ENCODE measurements at places on chromosomes 12 and 14. TPM values are rescaled to one million over a fixed set of nuclear protein-coding genes. Genes with fewer than 3 reads are reported as not detected.

GRCh38 chr14:75094896-75095295 is 25.5 kb downstream of the ZC2HC1C start:
- DNase-seq = no peak

DNA sequence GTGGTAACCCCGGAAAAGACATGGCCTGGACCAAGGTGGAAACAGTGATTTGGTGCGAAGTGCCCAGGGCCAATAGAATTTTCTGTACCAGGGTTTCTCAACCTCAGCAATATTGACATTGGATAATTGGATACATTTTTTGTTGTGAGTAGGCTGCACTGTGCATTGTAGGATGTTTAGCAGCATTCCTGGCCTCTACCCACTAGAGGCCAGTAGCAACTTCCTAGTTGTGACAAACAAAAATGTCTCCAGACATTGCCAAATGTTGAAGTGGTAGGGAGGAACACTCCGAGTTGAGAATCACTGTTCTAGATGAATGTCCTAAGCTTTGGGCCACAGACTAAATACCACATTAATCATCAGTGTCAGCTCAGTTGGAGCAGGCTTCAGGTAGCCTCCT is 6.2 kb upstream of the CGRRF1 start:
- DNase-seq = no peak

- DNase-seq = no peak
Observed at GRCh38 chr12:2687058-2687457, 107.7 kb upstream of the FKBP4 start.

- no peak for DNase-seq
Observed at GRCh38 chr12:131948166-131948712, 1.5 kb upstream of the EP400 start.

DNA sequence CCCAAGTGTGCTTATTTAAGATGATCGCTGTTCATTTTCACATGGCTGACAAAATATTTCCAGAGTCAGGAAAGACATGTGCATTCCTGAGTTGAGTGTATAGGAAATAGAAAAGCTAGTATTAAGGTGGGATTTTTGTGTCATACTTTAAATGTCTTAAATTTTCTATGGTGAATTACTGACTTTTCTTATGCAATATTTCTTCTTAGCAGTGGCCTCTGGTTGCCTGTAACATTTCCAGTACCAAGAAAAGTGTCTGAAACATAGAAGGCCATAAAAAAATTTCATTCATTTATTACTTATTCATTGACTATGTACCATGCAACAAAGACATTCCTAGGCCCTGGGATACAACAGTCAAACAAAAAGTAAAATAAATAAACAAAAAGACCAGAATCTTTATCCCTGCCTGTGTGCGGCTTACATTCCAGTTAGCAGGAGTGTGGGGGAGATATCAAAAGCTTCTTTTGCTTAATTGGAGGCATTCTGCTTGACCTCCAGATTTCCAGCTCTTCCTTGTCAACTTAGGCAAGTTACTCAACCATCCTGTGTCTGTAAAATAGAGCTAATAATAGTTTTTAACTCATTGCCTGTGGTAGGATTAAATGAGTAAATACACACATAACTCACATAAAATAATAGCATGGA is 216.3 kb upstream of the FLRT2 start:
- peak; percentile 27 for DNase-seq

- no peak for DNase-seq
Observed at GRCh38 chr14:68543516-68543915, 249.4 kb downstream of the ZFP36L1 start.

DNA sequence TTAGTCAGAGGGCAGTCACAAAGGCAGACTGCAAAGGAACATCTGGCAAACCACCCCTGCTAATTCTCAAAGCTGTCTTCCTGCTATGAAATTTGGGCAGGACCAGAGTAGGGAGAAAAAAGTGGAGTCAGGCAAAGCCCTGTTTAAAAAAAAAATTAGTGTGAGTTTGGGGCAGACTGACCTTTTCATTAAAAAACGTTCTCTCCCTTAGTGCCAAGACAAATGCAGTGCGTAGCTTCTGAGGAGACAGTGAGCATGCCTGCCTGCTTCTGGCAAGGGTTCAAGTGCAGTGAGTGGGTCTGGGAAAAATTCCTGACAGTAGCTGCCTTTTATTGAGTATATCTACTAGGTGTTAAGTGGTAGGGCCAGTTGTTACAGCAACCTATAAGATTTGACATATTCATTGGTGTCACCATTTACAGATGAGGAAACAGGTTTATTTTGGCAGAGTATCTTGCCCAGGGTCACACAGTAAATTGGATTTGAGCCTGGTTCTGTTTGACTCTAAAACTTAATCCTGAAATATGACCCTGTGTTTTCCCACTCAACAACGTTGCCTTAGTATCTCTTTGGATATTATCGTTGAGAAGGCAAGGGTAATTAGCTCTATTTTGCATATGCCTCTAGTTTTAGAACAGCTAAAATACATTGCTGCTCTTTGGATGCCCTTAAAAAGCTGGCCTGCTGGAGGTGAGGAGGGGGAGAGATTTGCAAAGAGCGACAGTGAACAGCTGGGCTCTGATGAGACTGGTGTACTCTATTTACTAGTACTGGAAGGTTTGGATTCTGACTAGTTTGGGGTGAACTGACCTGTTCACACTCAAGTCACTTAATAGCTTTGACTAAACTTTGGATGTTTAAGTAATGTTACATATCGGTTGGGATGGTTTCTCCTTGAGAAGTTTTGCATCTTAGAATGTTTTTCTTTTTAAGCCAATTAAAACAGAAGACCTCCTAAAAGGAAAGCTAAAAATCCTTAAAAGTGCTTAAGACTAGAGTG is 72.8 kb downstream of the PAPOLA start:
- peak; percentile 52 for DNase-seq

DNA sequence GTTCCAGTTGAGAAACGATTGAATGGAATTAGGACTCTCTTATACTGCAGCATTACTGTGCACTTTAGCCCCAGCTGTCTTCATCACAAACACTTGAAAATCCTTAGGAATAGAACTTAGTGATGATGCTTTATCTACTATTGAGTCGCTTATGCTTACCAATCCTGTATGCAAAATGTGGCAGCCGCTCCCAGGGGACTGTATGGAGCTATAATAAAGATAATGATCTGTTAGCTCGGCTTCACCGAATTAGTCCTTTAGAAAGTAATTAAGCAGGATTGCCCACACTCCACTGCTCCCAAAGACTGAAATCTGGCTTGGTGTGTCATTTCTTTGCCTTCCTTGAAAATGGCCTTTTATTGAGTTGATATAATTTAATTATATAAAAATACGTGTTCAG is 10.6 kb downstream of the EML1 start:
- DNase-seq = no peak

DNA sequence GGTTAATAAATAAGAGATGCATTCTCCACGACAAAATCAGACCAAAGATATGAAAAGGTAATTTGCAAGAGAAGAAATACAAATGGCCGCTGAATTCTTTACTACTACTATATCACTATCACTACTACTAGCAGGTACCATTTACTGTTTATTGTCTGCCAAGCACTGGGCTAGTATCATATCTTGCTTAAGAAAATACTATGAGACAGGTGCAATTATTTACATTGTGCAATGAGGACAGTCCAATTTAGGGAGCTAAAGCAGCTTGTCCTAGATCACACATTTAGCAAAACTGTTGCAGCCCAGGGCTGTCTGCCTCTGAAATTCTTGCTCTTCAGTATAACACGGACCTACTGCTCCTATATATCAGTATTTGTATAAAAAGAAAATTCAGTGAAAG is 52.8 kb downstream of the CRADD start:
- no peak for DNase-seq

DNA sequence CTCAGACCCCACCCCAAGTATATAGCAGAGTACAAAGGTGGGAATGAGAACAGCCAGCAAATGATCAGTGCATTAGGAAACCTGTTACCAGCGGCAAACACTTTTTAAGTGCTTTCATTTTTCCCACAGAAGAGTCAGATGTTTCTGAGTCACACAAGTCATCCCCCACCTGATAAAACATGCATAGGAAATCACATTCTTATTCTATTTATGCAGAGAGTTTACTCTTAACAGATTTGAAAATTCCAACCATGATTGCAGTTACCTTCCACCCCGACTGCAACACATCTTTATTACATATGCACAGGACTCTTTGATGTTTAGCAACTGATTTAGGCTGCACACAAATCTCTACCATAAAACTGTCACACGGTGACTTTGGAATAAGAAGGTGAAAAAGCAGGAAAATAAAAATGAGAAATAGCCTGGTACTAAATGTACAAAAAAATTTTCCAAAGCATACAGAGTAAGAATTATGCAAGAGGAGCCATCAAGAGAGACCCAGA is 236.4 kb downstream of the PAWR start:
- peak; percentile 23 for DNase-seq

- no peak for DNase-seq
Observed at GRCh38 chr12:55931780-55932550, 1.0 kb downstream of the DGKA start.

GRCh38 chr12:76945867-76946266 is 67.0 kb upstream of the CSRP2 start:
- peak; percentile 10 for DNase-seq

DNA sequence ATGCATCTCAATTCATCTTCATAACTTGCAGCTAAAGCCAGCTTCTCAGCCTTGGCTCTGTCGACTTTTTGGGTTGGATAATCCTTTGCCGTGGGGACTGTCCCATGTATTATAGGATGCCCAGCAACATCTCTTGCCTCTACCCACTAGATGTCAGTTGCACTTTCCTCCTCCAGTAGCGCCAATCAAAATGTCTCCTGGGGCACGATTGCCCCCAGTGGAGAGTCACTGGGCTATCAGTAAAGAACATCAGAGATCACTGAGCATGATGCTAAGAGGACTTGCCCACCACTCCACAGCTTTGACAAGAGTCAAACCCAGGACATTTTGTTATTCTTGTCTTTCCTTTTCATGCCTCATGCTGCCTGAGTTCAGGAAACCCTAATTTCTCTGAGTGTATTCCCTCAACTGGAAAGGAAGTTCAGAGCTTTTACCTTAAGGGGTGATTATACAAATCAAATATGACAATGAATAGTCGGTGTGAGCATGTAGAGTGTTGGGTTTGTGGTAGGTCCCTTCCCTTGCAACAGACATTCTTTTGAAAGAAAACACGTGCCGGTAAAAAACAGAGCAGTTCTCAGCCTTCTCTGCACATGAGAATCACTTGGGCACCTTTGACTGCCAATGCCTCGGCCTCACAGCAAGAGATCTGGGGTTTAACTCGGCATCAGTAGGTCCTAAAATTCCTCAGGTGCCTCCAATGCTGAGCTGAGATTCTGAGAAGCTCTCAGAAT is 980.6 kb downstream of the VRK1 start:
- DNase-seq = no peak

DNA sequence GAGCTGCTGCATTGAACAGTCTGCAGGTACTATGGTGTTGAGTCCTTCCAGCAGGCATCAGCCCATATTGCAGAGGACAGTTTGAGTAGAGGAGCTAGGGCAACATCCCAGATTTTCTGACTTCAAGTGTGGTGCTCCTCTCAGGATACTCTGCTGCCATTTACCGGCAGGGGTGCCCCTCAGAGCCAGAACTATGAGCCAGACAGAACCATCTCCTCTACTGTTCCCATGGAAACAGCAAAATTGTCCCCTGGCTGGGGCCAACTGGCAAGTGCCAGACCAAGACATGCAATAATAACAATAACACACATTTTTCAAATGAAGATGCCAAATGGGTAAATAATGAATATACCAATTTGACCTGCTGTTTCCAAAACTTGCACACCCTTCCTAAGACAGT is 102.9 kb downstream of the ADCK1 start:
- DNase-seq = no peak

GCN1 gene
- polyA plus RNA-seq = 44.5 TPM

DNA sequence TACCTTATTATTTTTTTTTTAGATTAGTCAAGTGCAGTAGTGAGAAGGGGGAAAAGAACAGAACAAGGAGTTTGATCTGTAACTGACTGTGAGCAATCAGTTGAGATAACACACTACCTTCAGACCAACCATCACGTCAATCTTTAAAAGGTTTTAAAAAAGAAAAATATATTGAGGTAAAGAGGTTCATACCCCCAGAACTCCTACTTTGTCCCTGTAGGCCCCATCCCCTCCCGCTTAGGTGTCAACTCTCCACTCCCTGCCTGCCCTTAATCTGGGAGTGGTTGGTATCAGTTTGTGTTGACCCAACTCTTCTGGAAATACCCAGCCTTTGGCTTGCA is 16.2 kb downstream of the MMP14 start:
- DNase-seq = no peak

- no peak for DNase-seq
Observed at GRCh38 chr12:118136559-118137003, 657 bp downstream of the PEBP1 start.

ZNF10 gene
- polyA plus RNA-seq = 5.6 TPM

CMKLR1 gene
- polyA plus RNA-seq = 0.12 TPM
